Stimulated activated CD8-positive, alpha-beta memory T cell treated with anti-CD3 and anti-CD28 coated beads, Interleukin-12 subunit alpha, Interleukin-12 subunit beta, amount 100 ng/mL, for 1 hour (primary cell): ENCODE measurements at places on chromosomes 11 and 22.

- no peak for DNase-seq
These were observed 242.0 kb downstream of the TENM4 start for GRCh38 chr11:79198898-79199250.

DNA sequence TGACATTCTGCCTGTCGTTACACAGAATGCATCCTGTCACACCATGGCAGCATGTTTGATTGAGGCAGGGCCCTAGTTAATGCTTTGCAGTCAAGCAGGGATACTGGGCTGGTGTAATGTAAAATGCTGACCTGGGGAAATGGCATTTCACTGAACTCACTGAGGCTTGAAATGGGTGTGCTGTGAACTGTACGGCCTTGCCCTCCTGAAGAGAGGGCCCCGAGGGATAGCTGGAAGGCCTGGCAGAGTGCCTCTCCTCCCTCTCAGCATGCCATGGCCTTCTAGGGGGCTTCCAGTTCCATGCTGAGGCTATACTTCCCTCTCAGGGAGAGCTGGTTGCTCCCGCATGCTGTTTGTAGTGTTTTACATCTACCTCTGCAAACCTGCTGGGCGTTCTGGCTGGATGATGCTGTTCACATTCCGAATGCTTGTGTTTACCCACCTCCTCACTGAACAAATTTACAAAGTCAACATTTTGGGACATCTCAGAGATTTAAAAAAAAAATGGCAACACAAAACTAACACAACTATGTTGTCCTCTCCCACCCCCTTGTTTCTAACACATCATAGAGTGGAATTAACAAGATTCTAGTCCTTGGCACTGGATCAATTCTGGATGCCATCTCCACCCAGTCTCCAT lies 416.7 kb upstream of the CADM1 start:
- no peak for DNase-seq

GRCh38 chr11:11296434-11296833 lies 56.6 kb downstream of the CSNK2A3 start:
- DNase-seq, result no peak

DNA sequence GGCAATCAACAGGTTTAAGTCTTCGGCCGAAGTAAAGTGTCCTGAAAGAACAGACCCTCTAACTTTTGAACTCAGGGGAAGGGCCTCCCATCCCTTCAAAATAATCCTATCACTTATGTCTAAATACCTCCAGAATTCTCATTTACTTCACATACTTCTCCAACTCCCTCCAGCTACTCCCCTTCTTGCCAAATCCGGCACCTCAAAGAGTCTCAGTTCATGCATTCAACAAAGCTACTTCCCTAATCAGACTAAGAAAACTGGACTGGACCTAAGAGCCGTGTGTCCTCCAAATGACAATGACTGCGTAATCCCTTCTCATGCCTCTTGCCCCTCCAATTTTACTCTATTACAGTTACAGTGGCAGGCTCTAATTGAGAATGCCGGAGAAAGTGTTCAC lies 1.3 kb downstream of the DDB1 start:
- DNase-seq, result no peak

DNA sequence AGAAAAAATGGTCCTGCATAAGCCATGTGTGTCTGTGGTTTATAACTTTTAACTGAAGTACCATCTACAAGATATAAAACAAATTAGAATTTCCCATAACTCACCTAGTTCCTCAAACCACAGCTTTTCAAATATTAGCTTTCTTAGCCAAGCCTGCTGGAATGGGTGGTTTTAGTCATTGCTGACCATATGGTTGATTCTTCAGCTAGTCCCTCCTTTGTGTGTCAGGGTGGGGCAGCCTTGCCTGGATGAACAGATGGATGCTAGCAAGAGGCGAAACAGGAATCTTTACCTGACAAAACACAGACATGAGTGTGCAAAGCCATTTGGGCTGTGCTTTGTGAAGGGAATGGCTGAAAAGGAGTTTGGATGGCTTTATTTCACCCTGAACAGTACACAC lies 6.9 kb upstream of the B3GNT6 start:
- no peak for DNase-seq

GRCh38 chr11:112837162-112837826 lies 123.9 kb upstream of the NCAM1 start:
- DNase-seq, result no peak

DNA sequence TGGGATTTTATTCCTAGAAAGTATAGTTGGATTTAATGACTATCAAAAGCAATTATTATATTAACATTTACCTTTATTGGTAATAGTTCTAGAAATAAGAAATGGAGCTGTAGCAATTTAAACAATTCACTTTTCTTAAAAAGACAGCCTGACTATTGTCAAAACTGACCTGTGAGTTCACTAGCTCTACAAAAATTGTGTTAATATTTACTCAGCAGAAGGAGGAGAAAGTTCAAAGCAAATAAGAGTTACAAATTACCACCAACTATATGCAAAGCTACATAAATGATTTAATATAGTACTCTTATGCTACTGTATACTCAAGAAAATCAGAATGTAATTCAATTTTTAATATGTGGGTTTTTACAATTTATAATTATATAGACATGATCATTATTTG lies 310.0 kb downstream of the DCDC1 start:
- DNase-seq, result no peak
